ENCODE measurements at places on chromosomes 6 and 20.

- no peak for DNase-seq
These were observed 105.0 kb downstream of the SASH1 start for GRCh38 chr6:148447521-148448230.

DNA sequence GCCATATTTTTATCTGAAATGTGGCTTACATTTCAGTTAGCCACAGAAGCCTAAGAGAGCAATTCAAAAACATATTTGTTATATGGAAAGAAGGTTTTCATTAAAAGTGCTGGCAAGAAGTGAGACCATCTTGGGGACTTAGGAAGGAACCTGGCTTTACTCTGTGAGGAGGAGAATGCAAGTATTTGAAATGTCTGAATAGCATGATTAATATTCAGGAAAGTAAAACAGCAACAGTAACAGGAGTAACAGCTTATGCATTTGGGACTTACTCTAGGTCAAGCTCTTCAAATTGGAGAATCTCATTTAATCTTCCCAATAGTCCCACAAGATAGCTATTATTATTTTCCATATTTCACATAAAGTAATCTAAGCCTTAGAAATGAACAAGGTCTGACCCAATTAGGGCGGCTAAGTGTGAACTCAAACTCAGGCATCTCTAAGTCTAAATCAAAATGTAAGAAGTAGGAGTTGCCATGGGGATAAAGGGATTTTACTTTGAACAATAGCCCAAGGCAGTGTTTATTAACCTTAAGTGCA lies 816.5 kb downstream of the BCKDHB start:
- no peak for DNase-seq

DNA sequence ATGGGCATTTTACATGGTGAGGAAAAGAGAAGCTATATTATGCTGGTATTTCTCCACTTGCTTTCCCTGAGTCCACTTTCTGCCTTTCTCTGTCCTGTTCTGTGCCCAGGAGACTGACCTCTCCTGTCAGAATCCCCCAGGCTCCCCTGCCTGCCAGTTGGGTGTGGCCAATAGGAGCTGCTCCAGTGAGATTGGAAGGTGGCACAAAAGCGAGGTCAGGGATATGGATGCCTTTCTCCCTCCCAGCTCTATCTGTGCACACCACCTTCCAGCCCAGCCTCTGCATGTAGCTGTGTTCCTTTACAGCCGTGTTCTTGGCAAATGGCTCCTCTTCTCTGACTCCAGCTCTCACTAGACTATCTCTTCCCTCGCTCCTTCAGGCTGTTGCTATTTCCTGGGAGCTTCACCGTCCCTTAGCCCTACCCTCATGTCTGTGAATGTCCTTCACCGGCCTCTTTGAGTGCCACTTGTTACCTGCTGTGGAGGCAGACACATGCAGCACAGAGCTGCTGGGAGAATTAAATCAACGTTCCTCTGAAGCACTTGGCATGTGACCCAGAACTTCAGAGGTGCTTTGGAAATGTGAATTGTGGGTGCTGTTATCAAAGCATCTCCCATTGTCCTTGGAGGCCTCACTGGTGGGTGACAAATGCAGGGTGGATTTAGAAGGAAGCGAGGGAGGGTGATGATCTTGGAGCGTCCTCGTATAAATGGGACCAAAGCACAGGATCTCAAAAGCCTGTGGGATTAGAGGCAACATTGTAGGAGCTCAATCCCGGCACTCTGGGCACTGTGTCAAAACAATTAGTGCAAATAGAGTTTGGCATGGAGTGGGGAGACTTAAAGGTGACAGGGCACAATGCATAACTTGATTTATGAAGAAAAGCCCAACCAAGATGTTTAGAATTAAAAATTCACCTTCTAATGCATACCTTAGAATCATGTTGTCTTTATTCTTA lies 28.9 kb upstream of the RALGAPA2 start:
- DNase-seq = no peak

DNA sequence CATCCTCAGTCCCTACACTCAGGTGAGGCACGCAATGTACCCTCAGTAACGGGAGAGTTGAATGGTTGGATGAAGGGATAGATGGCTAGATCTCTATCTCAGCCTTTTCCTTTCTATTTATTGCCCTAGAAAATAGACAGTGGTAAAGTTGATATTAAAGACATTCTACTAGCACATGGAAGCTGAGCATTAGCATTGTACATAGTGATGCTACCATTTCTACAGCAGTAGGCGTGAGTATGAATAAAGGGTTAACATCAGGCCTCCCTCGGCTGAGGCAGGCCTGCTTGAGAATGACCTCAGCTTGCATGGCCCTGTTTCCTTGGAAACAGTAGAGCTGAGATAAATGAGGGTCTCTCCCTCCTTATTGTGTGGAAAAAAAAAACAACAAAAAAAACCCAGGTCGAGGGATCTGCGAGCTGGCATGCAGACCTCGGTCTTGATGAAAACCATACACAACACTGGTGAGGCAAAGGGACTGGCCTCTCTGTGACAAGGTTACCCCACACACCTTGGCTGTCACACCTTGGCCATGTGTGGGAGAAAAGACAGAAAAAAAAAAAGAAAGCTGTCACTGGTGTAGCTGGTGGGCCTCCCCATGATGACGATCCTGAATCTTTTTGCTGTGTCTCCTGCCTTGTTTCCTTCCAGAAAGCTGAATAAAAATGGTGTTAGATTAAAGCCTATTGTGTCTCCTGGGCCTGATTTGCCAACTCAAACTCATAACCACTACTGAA lies 160.0 kb downstream of the HACE1 start:
- DNase-seq = no peak

DNA sequence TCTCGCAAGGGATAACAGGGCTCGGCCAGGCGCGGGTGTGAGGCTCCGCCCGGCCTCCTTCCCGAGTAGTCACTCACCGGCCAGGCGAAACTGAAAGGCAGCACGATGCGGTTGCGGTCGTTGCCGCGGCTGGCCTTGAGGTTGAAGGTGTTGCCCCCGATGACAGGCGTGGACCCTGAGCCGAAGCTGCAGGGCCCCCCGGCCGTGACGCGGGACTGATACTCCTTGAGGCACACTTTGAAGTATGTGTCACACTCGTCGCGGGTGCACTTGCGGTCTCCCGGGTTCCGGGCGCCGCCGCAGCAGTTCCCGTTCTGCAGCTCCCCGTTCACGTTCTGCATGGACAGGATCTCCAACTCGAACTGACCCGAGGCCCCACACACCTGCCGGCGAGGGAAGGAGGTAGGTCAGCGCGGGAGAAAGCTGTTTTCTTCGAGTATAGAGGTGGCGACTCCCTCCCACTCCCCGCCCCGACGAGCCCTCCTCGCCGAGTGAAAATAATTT lies 1.1 kb downstream of the JAG1 start:
- no peak for DNase-seq

- no peak for DNase-seq
These were observed 107.3 kb upstream of the SNX9 start for GRCh38 chr6:157715728-157716164.

GRCh38 chr6:6918216-6918983 lies 189.4 kb upstream of the RREB1 start:
- peak; percentile 41 for DNase-seq
